NCI-H526 treated with DMSO at 0.1 percent for 48 hours (cell line): ENCODE measurements at places on chromosomes 5 and 9.
A peak's percentile ranks its signal among the peaks of the same experiment; 100 is the strongest.

DNA sequence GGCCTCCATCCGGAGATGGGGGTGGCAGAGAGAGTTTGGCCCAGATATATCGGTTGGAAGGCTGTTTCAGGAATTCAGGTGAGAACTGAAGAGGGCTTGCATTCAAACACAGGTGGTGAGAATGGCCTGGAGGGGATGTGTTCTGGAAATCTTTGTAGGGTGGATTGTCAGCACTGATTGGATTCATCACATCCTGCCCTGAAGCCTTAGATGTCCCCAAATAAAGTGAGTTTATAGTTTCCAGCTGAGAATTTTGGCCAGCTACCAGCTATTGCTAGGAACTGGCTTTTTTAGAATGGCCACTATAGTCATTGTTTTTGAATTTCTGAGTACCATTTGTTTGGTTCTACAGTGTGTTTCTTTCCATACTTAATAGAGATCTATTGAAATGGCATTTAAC lies 46.1 kb upstream of the ANKH start:
- no peak for DNase-seq

- no peak for DNase-seq
Measured at GRCh38 chr9:17878810-17879370, 300.0 kb downstream of the SH3GL2 start.

GRCh38 chr9:14749741-14750211 lies 27.2 kb upstream of the CER1 start:
- DNase-seq, result no peak

DNA sequence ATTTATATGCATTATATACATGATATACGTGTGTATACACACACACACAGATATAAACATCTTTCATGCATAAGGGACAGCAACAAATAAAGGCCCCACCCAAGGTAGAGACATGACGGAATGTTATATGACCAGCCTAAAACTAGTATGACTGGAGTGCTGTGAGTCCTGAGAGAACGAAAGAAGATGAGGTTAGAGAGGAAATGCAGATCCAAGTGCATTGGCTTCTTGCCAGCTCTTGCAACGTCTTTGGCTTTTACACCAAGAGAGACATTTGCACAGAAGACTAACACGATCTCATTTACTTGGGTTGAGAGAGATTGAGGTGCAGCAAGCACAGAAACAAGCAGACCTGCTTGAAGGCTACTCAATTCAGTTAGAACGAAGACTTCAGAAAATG lies 23.0 kb downstream of the CDH10 start:
- no peak for DNase-seq

DNA sequence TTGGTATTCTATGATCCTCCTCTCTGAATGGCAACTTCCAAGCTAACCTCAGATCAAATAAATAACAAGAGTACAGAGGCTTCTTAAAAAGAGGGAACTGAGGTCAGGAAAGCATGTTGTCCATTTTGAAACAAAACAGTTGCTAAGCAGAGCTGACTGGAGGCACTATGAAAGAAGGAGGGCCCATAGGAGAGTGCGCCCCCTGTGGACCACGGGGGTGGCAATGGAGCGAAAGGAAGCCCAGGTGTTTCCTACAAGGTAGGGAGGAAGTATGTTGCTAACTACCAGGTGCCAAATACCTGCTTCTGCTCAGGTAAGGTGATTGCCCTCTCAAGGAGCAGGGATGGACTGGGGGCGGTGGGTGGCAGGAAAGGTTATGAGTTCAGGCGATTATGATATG lies 101.8 kb upstream of the MAST4 start:
- no peak for DNase-seq

DNA sequence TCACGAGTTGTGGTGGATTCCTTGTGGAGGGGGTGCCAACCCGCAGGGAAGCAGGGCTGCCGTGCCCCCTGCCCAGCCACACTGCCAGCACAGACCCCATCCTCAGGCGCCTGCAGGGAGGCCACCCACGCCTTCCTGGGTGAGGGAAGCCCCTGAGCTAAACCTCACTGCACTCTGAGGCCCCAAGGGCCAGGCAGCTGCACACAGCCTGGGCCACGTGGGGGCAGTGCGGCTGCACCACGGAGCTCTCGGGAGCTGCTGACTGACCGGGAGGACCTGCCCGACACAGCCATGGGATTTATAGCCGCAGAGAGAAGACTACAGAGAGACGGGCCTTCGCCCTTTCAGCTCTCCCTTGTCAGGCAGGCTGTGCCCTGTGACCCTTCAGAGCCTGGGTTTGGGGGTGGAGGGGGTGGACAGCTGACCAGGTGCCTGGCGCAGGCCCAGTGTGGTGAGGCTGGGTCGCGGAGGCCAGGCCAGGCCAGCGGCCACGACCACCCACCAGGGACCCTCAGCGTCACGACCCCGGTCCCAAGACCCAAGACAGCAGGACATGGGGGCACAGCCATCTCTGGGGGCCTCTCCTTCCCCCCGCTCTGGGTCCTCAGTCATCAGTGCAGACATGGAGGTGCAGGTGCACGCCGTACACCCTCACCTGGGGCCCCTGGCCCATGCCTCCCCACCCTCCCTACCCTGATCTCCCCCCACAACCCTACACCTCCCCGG lies 4.3 kb upstream of the AHRR start:
- DNase-seq, result peak; percentile 33

DNA sequence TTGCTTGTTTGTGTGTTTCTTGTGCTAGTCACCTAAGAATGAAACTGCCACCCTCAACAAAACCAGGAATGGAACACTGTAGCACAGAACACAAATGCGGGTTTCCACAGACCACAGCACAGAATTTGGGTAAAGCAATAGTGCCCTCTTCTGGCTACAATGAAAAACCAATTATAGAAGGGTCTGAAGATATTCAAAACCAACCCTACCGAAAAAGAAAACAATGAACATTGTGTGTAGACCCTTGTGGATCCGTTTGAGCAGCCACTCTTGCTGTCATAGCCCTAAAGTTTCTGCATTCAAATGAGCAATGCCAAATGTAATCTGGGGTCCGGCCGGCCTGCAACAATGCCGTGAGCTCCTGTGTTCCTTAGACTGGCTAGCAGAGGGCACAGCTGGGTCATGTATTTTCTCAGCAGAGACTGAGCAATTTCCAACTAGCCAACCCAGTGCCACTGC lies 8.3 kb upstream of the ENC1 start:
- DNase-seq, result peak; percentile 48

GRCh38 chr5:133957591-133957990 lies 10.8 kb downstream of the C5orf15 start:
- DNase-seq, result no peak

DNA sequence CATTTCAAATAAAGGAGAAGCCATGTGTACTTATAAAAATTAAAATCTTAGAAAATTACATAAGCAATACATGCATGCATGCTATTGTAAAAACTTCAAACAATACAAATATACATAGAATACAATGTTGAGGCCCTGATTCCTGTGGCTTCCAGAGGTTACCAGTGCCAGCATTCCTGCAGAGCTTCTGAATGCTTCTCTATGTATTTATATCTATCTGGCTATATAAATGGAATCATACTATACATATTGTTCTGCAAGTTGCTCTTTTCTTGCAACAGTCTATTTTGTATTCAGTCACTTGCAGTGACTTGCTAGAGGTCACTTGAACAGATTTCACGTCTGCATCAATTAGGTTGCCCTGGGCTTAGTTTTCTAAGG lies 3.2 kb upstream of the IL12B start:
- no peak for DNase-seq

DNA sequence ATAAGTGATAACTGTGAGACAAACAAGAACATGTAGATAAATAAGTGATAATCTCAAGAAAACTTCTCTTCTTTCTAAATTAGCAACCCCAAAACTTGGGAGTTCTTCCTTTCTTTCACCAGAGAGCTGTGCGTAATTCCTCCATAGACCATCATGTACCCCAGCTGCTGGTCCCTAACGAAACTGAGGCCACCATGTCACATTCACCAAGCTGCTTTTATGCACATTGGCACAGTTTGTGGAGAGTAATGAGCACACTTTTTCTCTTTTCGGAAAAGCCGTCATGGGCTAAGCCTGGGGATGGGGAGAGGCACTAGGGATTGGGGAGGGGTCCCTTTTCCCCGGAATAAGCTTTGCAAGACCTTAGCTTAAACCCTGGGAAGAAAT lies 561.4 kb downstream of the BNC2 start:
- DNase-seq, result no peak
